Peyer's patch (tissue), 4 donors: ENCODE measurements at places on chromosomes 12 and 14. TPM values are rescaled to one million over a fixed set of nuclear protein-coding genes. Genes with fewer than 3 reads are reported as not detected.

Gene TAS2R14
- total RNA-seq = 3.4 TPM

DNA sequence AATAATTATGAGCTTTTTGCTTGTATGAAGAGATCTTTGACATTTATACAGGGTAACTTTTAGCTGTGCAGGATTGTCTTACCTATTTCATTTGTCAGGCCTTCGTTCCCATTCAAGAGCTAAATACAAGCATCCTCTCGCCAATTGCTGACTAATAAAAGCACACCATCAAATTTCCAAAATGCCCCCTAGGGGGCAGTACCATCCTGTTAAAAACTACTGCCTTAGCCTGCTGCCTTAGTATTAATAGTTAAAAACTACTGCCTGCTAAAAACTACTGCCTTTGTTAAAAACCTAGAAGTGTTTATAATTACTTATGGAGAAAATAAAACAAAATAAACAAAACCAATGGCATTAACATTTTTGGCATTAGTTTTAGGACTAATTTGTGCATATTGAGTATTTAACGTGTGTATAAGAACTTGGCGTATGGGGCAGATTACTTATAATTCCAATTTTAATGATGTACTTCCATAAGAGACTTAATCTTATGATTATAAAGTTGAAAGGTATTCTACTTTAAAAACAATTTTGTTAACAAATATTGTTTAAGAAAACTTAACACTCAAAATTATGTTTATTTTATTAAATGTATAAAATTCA is 3.0 kb upstream of the IFI27L2 start:
- peak; percentile 50 for DNase-seq

DNA sequence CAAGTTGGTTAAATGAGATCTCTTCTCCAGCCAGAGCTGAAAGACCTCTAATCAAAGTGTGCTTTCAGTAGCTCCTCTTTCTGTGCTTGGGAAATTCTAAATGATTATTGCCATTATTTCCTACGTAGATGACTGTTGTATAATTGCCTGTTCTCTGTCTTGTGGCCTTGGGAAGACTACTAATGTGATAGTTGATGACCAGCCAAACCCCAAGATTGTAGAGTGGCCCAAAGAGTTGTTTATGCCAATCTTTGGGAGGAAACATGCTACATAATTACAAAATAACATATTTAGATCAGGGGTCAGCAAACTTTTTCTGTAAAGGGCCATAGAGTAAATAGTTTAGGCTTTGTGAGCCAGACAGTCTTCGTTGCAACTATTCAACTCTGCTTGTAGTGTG is 135.1 kb upstream of the DIO2 start:
- DNase-seq = no peak

- DNase-seq = peak; percentile 87
Observed at GRCh38 chr14:96100161-96101064, 61.3 kb downstream of the C14orf132 start.

- no peak for DNase-seq
Observed at GRCh38 chr12:86290615-86291014, 34.4 kb upstream of the MGAT4C start.

- no peak for DNase-seq
Observed at GRCh38 chr12:79046021-79046420, 181.4 kb downstream of the SYT1 start.

DNA sequence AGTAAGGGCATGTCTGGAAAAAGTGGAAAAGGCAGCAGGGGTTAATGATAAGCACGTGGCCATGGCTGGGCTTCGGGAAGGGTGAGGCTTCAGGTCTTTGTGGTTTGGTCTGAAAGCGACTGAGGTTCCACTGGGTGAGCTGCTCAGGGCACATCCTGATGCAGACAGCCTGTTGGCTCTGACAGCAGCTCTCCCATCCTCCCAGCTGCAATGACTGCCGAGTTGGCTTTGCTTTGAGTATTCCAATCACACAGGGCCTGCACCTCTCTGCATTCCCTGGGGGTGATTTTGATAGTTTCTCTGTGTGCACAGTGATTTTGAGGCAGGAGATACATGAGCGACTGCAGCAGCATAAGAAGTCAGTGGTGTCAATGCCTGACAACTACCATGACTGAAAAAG is 390.7 kb downstream of the APAF1 start:
- no peak for DNase-seq

DNA sequence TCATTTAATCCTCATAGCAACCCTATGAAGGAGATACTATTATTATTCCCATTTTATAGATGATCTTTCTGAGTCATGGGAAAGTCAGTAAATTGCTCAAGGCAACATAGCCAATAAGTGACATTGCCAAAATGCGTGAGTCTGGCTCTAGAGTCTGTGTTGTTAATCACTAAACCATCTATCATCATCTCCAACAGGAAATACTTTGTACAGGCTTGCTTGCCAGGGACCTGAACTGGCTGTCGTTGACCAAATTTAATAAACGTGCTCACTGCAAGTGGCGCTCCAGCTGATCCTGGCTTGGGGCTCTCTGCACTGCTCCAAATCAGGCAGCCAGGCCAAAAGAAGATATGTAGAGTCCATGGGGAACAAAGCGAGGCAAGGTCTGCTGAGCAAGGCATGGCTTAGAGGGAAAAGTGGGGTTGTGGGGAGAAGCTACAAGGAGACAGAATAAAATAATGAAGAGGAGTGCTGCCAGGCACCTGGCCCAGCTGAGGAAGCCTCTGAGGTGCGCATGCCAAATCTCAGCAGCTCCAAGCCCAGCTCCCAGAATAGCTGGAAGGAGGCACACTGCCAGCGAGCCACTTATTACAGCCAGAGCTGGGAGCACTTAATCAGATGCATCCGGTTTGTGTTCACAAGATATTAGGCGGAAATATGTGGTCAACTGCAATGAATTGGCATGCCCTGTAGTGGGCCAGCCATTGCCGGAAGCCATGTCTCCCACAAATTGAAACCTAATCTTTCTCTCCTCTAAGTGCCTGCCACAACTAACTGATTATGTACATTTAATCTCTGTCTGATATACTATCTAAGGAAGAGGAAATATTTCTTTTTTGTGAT is 43.3 kb upstream of the PTPRO start:
- no peak for DNase-seq

DNA sequence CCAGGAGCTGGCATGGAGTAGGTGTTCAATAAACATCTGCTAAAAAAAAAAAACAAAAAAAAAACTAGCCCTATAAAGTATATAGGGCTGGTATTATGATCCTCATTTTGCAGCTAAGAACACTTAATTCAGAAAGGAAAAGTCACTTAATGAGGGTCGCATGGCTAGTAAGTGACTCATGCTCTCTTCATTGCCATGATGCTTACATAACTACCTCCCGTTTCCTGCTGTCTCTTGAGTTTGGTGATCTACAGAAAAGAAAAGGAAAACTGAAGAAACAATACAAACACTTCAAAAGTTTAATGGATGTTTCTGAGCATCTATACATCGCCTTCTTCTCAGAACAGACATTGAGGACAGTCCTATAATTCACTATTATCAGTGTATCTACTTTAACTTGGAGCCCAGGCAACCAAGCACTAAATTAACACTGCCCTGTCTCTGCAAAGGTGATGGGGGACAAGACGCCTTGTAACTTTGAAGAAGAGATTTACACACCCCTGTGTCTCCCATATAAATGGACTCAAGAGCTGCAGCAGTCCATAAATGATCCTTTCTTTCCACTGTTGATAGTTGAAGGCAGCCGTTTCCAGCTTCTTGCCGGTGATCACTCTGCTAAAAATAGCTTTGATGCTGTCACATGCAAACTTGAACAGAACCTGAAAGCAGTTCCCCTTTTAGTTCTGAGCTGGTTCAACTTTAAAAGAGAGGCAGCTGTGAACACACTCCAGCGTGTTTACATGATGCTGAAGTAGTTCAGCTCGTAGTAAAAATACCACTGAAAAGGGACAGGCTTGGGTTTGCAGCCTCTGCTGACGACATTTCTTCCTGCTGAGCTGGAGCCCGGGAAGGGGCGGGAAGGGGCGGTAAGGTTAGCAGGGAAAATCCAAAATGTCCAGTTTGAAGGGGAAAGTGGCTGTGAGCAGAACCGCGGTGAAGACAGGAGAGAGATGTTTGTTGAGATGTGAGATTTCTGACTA is 113.3 kb downstream of the FOXN3 start:
- DNase-seq = peak; percentile 80

Gene ITGA7
- 29.0 TPM for total RNA-seq

DNA sequence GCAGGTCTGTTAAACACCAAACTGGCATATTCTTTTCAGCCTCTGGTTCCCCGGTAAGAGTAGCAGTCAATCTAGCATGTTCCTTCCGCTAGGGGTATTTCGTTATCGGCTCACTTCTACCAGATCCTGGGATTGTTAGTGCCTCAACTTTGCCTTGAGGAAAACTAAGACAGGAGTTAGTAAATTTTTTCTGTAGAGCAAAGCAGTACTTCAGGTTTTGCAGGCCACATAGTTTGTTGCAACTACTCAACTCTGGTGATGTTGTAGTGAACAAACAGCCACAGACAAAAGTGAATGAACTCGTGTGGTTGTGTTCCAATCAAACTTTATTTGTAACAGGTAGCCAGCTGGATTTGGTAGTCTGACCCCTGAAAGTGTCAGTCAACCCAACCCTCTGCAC is 6.3 kb upstream of the CDH24 start:
- no peak for DNase-seq

Gene RARG
- total RNA-seq = 4.2 TPM

Gene TMBIM6
- total RNA-seq = 652 TPM

- no peak for DNase-seq
Observed at GRCh38 chr14:102180248-102180998, 40.7 kb downstream of the WDR20 start.

DNA sequence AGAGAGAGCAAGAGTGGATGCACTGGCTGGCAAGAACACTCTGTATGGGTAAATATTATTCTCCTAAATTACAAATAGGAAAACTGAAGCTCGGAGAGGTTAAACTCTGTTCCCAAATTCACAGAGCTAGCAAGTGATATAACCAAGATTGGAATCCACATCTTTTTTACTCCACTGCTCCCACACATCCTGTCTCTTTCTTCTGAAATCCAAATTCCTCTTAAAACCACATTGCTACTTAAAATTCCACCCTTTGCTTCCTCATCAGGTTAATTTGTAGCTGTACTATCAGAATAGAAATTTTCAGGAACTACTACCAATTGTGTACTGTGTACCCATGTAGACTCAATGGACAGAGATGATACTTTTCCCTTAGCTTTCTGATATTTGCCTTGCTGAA is 74.4 kb downstream of the ARMH4 start:
- DNase-seq = no peak

Gene ZDHHC22
- not detected for total RNA-seq

Gene KRT8
- total RNA-seq = 2,452 TPM

- peak; percentile 50 for DNase-seq
Observed at GRCh38 chr14:99560922-99561683, 42.9 kb downstream of the CCDC85C start.

Gene FRS2
- 39.8 TPM for total RNA-seq

Gene EXOC3L4
- 47.1 TPM for total RNA-seq

Gene KRT4
- total RNA-seq = not detected

DNA sequence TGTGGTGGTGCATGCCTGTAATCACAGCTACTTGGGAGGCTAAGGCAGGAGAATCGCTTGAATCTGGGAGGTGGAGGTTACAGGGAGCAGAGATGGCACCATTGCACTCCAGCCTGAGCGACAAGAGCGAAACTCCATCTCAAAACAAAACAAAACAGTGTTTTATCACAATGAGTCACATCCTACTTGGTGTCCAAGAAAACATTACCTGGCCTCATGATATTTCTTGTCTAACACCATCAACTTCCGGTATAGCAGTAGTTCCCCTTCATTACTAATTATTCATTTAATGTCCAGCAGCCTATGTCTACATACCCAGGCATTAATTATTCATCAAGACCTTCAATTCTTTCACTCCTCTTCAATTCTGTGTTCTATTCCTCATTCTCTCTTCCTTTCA is 115.5 kb downstream of the CCDC59 start:
- no peak for DNase-seq

GRCh38 chr14:102770147-102771123 is 6.8 kb upstream of the TRAF3 start:
- DNase-seq = no peak

DNA sequence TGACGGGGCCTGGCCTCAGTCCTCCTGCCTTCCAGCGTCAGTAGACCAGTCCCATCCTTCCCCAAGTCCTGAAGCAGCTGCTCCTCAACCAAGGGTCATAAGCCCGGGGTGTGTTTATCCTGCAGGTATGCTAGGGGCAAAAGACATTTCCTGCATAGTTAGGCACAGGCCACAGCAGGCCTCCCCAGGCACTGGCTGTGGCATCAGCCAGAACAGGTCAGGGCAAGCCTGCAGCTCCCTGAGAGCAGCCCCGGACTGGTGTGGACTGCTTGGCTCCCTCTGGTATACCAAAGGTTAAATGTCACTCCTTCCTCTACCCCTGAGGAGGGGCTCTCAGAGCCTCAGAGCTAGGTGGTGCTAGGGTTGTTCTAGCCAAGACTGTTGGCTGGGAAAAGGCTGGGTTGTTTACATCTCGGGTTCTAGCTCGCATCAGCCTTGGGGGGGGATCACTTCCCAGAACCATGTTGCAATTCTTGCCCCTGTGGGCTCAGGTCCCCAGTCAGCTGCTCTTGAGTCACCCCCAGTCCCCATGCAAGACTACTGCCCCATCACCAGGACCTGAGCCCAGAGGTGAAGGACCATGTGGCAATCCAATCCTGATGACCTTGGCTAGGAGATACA is 2.9 kb downstream of the MMP14 start:
- peak; percentile 47 for DNase-seq

- no peak for DNase-seq
Observed at GRCh38 chr12:46559311-46559710, 186.7 kb upstream of the SLC38A2 start.

GRCh38 chr12:120292661-120293531 is at the start of gene RNU4-1:
RNU4-1 (minus strand) TSS chr12:120293237.
- peak; percentile 74 for DNase-seq
